Stimulated activated CD8-positive, alpha-beta memory T cell treated with anti-CD3 and anti-CD28 coated beads, Interleukin-4, amount 100 ng/mL, for 1 hour (primary cell): ENCODE measurements at places on chromosomes 7 and 10.

- DNase-seq: no peak
Observed at GRCh38 chr10:102948786-102949185, 30.7 kb downstream of the CNNM2 start.

- no peak for DNase-seq
Observed at GRCh38 chr7:65971021-65971420, 11.0 kb downstream of the GUSB start.

DNA sequence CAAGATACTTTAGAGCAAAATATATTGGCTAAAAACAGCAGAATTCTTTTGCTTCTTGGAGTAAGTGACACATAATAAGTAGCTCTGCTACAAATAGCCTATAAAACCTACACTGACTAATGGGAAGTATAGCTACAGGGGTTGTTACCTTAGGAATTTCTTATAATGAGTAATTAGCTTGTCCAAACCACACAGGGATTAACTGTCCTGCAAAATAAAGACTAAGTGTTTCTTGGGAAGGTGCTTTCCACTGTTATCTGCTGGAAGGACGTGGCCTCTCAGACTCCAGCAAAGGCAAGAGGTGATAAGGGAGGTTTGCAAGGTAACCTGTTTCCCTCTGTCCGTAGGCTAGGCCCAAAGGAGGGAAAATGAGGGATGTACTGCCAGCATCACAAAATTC lies 302.4 kb downstream of the DOCK4 start:
- no peak for DNase-seq

DNA sequence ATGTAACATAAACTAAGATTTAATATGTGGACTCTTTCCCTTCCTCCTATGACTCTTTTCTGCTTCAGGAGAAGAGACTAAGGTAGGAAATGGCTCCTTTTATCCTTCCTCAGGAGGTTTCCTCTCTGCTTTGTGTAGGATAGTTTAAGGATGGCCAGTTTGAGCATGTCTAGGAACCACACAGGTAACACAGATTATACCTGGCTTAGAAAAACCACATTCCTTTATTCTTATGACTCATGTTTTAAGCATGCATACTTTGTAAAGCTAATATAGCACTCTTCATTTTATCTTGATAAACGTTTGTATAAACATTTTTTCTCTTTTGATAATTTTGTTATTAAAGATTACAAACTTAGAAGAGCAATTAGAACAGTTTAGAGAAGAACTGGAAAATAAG lies 57.8 kb downstream of the CYP51A1 start:
- DNase-seq: no peak

DNA sequence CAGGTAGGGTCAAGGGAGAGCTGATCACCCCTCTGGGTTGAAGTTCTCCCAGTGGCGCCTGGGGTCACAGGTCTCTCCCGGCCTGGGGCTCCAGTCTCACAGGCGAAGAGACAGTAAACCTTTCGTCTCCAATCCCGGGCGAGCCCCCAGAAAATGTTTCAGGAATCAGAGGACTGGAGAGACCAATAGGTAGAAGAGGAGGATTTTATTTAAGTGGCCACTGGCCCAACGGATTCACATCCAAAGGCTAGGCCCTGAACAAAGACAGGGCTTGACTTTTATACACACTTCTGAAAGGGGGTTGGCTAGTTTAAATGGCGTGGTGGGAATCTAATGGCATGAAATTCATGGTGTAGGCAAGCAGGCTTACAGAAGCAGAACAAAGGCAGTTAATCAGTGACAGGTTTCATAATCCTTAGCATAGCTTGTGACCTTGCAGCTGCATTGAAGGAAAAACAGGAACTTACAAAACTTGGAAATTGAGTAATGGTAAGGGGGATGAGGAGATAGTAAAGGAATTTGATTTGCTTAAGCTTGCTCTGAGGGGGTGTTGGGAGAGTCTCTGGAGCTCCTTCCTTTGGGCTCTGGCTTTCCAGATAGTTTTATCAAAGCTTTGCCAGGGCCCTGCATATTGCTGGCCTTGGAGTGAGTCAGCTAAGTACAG lies 105.5 kb downstream of the TRIM24 start:
- DNase-seq: no peak

DNA sequence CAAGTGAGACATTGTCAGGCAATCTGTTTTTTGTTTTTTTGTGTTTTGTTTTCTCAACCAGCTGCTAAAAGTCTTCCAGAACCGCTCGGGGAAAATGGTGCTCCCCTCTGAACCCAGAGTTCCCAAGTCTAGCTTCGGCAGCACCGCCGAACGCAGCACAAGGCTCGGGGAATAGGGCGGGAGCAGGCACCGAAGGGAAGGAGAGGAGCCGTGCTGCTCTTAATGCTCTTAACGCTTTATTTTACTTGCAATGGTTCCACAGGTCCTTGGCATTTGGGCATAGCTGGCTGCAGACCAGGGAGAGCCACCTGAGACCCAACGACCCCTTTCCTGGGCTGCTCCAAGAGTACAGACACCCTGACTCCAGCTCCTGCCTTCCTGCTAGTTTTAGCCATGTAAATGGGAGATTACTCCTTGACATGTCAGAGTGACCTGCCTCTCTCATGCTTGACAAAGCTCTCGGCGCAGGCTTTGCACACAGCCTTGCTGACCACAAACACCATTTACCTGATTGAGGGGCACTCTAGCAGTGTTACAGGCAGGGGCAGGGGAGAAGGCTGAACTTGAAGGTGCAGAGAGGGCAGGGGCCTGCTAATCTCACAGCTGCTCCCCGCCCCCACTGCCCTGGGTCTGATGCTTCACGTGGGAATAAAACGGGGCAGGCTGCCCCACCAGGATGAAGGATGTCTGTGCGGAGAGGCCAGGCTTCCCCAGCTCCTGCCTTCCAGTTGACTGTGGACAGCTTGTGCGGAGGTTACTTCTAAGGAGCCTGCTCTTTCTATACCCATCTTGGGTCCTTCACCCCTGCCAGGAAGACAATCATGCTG lies 58.6 kb upstream of the EFCAB10 start:
- no peak for DNase-seq

GRCh38 chr10:86286236-86287109 lies 80.1 kb downstream of the GRID1 start:
- no peak for DNase-seq

DNA sequence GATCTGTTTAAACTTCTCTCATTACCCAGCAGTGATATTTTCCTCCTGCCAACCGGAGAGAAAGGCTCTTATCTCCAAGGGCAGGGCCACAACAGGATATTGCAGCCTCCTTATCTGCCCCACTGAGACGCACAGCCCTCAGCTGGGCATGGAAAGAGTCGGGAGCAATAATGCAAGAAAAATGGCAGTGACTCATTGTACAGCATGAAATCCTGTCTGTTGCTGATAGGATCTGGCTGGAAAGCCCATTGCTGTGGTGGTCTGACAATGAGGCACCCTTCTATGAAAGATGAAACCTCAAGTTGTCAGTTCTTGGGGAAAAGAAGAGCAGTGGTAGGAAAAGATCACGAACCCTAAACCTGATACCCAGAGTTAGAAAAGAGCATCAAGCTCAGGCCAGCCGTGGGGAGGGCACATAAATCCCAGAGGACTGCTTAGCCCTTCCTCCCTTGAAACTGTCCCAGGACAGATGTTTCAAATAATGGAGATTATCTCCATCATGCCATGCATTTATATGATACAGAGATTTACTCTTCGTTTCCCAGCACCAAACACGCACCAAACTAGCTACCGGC lies 47.0 kb upstream of the FIGNL1 start:
- no peak for DNase-seq

GRCh38 chr7:41053820-41054219 lies 649.1 kb downstream of the INHBA start:
- no peak for DNase-seq

DNA sequence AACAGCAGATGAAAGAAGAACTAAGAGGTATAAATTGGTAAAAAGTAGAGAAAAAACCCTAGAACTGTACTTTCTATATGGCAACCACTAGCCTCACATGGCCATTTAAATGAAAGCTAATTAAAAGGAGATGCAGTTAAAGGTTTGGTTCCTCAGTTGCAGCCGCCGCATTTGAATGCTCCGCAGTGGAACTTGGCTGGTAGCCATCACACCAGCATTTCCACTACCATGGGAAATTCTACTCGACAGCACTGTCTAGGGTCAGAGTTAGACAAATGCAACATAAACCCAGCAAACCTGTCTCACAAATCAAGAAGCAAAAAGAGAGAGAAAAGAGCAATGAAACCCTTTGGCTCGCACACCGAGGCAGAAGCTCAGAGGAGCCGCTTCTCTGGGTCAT lies 29.7 kb downstream of the VIPR2 start:
- no peak for DNase-seq

DNA sequence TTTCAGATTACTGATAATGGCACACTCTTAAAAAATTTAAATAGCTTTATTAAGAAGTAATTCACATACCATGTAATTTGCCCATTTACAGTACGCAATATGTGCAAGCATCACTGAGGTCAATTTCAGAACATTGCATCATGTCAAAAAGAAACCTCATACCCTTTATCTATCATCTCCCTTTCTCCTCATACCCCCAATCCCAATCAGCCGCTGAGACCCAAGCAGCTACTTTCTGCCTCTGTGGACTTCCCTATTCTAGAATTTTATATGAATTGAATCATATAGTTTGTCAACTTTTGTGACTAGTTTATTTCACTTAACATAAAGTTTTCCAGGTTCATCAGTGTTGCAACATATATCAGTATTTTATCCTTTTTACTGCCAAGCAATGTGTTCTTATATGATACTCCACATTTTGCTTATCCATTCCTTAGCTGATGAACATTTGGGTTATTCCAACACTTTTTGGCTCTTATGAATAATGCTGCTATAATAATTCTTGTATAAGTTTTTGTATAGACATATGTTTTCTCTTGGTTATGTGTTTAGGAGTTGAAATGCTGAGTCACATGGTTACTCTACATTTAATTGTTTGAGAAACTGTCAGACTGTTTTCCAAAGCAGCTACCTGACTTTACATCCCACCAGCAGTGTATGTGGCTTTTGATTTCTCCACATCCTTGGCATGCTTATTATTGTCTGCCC lies 26.9 kb upstream of the TPK1 start:
- no peak for DNase-seq

DNA sequence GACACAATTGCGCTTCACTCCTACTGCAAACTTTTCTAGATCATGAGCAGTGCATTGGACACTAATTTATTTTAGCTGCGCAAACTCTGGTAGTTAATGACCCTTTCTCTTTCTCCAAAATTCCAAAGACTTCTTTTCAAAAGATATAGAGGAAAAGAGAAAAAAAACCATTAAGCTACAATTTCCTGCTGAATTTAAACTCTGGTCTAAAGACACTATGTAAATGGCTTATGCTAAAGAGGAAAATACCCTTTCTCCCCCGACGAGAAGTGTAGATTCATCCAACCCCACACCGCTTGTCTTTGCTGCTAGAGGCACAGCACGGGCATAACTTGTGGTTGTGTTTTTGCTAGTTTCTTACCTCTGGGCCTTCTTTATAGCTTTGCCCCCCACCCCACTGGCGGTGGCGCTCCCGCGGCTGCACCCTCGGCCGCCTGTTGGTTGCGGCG lies 84.1 kb downstream of the SNX10 start:
- no peak for DNase-seq

- DNase-seq: no peak
Observed at GRCh38 chr7:159172400-159172799, 27.7 kb upstream of the VIPR2 start.

DNA sequence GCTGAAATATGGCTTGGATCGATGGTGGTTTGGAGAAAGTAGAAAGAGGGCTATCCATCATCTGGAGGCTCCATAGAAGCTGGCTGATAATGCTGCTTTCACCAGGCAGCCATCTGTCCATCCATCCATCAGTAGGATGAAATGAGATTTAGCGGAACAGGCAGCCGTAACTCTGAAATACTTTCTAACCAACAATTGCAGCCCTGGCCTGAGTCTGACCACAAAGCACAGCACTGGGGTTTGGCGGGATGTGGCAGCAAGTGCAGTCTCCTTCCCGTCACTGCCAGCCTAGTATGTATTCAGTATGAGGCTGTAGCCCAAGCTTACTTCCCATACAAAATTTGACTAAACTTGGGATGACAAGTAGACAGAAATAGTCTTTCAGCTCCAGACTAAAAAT lies 38.0 kb downstream of the R3HCC1L start:
- DNase-seq: no peak

DNA sequence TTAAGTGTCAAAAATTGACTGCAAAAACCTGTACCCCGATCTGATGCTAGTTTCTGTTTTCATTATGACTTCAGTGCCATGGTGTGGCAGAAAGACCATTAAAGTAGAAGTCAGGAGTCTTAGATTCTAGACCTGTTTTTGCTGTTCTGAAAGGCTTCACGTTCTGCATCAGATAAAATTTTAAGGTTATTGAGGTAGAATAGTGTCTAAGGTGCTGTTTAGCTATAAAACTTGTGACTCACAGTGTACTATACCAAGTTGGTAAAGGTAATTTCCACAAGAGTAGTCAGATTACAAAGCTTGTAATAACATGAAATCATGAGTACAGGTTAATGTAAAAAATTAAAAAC lies 38.6 kb downstream of the ZNRF2 start:
- DNase-seq: no peak

GRCh38 chr10:49592726-49593563 lies 17.2 kb upstream of the SLC18A3 start:
- no peak for DNase-seq

DNA sequence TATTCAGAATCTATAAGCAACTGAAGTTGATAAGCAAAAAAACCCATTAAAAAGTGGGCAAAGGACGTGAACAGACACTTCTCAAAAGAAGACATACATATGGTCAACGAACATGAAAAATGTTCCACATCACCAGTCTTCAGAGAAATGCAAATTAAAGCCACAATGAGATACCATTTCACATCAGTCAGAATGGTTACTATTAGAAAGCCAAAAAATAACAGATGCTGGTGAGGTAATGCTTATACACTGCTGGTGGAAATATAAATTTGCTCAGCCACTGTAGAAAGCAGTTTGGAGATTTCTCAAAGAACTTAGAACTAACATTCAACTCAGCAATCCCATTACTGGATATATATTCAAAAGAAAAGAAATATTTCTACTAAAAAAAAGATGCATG lies 332.8 kb upstream of the PLXDC2 start:
- no peak for DNase-seq

- no peak for DNase-seq
Observed at GRCh38 chr7:106774768-106775551, 90.1 kb upstream of the PIK3CG start.

GRCh38 chr7:15685358-15686294 lies 857 bp downstream of the MEOX2 start:
- no peak for DNase-seq

GRCh38 chr10:81600185-81600584 lies 274.8 kb upstream of the NRG3 start:
- DNase-seq: no peak

GRCh38 chr10:131726967-131727366 lies 173.8 kb upstream of the PPP2R2D start:
- DNase-seq: no peak
